ENCODE measurements at places on chromosomes 4 and X. TPM values are rescaled to one million over a fixed set of nuclear protein-coding genes. Genes with fewer than 3 reads are reported as not detected.

EXOSC9 gene
- total RNA-seq: 34.4 TPM

SYNPO2 gene
- 0.37 TPM for total RNA-seq

TLR6 gene
- total RNA-seq: 0.34 TPM

SLC10A6 gene
- not detected for total RNA-seq

ETNPPL gene
- total RNA-seq: 9.6 TPM

FMR1NB gene
- not detected for total RNA-seq
